ENCODE measurements at places on chromosomes 4 and X. TPM values are rescaled to one million over a fixed set of nuclear protein-coding genes. Genes with fewer than 3 reads are reported as not detected.

The SLC34A2 gene
- not detected for total RNA-seq

The KLB gene
- not detected for total RNA-seq

DNA sequence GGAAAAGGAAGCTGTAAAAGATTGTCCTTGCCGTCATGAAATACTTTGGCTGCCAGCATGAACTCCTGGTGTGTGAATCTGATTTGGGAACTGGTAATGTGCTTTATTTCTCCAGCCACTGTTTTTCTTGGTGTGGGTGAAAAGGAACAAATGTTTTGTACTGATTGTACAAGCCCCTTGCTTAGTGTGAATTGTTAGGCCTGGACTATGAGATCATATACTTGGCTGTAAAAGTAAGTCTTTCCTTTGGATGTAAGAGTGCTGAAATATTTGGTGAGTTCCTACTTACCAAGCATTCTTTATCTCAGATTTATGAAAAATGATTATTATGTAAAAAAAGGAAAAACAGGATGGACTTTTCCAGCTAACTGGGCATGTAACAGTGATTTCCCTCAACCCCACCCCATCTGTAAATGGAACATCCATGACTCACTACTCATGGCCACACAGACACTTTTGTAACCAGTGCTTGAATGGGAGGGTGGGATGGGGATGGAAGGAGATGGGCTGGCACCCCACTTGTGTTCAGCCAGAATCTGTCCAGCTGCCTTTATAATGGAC is 6.3 kb downstream of the FNIP2 start:
- no peak overlapping the region for H3K4me3 ChIP-seq
- H3K4me1 ChIP-seq = peaks cover 63% of the 10 kb centered on the region
- H3K27ac ChIP-seq = no peak overlapping the region

- peaks cover 12% of the 10 kb centered on the region for H3K4me1 ChIP-seq
- H3K4me3 ChIP-seq = no peak overlapping the region
- H3K27me3 ChIP-seq = peaks cover 17% of the 10 kb centered on the region
- H3K36me3 ChIP-seq = no peaks in the 10 kb centered on the region
- no peak for DNase-seq
These were observed 5.7 kb upstream of the TMEM192 start for GRCh38 chr4:165118256-165118909.

DNA sequence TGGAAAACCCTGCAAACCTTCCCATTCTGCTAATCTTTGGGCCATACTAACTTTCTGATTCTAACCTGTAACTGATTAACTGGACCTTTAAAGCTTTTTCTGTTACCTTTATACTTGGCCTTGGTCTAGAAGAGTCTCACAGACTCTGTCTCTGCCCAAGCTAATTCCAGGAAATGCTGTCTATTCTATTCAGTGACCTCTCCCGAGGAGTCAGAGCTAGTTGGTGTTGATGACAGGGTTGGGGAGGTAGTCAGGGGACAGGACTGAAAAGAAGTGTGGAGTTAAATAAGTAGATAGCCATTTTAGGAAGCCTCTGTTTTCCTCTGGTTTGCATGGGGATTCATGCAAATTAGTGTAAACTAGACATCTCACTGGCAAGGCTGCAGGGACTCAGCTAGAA is 429.5 kb downstream of the GRID2 start:
- no peak for DNase-seq
- no peak overlapping the region for H3K27ac ChIP-seq
- H3K4me1 ChIP-seq = no peaks in the 10 kb centered on the region
- H3K27me3 ChIP-seq = no peaks in the 10 kb centered on the region
- H3K36me3 ChIP-seq = no peaks in the 10 kb centered on the region

The MGAT4D gene
- total RNA-seq = not detected

DNA sequence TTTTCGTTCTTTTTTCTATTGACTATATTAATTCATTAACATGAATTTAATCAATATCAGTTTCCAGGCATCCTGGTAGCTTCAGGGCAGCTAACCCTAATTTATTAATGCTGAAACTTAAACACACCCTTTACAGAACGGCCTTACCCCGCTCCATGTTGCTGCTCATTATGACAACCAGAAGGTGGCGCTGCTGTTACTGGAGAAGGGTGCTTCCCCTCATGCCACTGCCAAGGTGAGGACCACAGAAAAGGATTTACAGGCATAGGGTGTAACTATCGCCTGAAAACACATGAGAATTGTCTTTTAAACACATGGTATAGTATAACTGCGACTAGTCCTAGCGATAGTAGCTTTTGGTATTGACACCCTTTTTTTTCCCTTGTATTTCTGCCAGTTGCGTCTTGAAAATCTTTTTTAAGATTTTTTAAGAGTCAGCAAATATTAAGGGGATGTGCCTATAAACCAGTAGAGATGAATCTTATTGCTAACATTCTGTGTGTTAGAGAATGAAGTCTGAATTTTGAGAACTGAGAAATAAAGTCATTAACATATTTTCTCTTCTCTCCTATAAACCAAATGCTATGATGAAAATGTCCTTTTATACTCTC is 229.0 kb downstream of the ANK2 start:
- no peak overlapping the region for H3K27ac ChIP-seq
- H3K36me3 ChIP-seq = no peaks in the 10 kb centered on the region
- no peaks in the 10 kb centered on the region for H3K4me1 ChIP-seq
- H3K4me3 ChIP-seq = no peak overlapping the region
- peak; percentile 64 for DNase-seq

GRCh38 chr4:81399306-81400086 is 72.2 kb downstream of the RASGEF1B start:
- H3K4me1 ChIP-seq = no peaks in the 10 kb centered on the region
- no peak overlapping the region for H3K27ac ChIP-seq
- no peak overlapping the region for H3K4me3 ChIP-seq

The CPZ gene
- total RNA-seq = 0.75 TPM

- H3K4me1 ChIP-seq = peaks cover 49% of the 10 kb centered on the region
- H3K27ac ChIP-seq = no peak overlapping the region
- no peak overlapping the region for H3K4me3 ChIP-seq
- DNase-seq = no peak
- no peaks in the 10 kb centered on the region for H3K27me3 ChIP-seq
These were observed 75.4 kb upstream of the C4orf50 start for GRCh38 chr4:6093671-6094070.

GRCh38 chr4:38949411-38950051 is 81.9 kb downstream of the FAM114A1 start:
- H3K4me1 ChIP-seq = peaks cover 37% of the 10 kb centered on the region
- no peaks in the 10 kb centered on the region for H3K36me3 ChIP-seq
- DNase-seq = peak; percentile 61
- no peak overlapping the region for H3K4me3 ChIP-seq

DNA sequence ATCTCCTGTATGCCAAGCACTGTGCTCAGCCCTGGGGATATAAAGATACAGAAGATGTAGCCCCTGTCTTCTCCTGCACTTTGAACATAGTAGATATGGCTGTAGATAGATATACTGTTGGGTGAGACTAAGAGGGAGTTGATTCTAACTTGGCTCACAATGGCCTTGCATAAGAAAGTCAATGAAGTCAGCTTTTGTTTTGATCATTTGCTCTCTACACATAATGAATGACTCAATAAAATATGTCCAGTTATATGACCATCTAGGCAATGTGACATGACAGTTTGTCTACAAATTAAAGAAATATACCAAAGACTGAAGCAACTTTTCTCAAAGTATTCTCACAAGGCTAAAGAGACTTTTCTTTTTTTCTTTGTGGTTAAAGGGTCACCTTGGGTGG is 147.6 kb upstream of the DIPK2B start:
- H3K27ac ChIP-seq = no peak overlapping the region
- H3K27me3 ChIP-seq = peaks cover 2% of the 10 kb centered on the region
- no peaks in the 10 kb centered on the region for H3K4me1 ChIP-seq
- H3K4me3 ChIP-seq = no peak overlapping the region

DNA sequence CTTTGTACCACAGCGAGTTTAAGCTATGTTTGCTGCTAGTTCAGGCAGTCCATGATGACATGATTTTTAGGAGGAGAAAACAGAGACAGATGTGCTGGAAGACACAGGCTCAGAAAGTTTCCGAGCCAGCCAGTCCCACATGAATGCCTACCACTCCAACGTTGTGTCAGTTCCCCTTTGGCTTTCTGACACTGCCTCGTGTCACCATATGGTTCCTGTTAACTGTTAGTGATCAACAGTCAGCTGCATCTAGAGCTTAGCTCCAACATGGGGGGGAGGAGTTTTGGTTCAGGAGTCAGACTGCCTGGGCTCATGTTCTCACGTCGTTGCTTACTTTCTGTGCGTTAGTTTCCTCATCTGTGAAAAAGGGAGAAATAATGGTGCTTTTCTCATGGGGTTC is 343.7 kb downstream of the MID1IP1 start:
- H3K4me3 ChIP-seq = no peak overlapping the region
- peaks cover 2% of the 10 kb centered on the region for H3K27me3 ChIP-seq
- no peak for DNase-seq
- H3K36me3 ChIP-seq = no peaks in the 10 kb centered on the region

GRCh38 chrX:17030092-17030491 is 83.6 kb downstream of the REPS2 start:
- no peaks in the 10 kb centered on the region for H3K36me3 ChIP-seq
- no peak overlapping the region for H3K4me3 ChIP-seq
- DNase-seq = no peak

- no peak overlapping the region for H3K4me3 ChIP-seq
- no peak for DNase-seq
- peaks cover 2% of the 10 kb centered on the region for H3K27me3 ChIP-seq
- H3K36me3 ChIP-seq = no peaks in the 10 kb centered on the region
These were observed 103.6 kb upstream of the BMP3 start for GRCh38 chr4:80926891-80927290.

GRCh38 chr4:2339458-2340271 is 77.8 kb upstream of the MXD4 start:
- H3K4me3 ChIP-seq = no peak overlapping the region
- peaks cover 14% of the 10 kb centered on the region for H3K36me3 ChIP-seq
- no peak overlapping the region for H3K27ac ChIP-seq
- H3K27me3 ChIP-seq = no peaks in the 10 kb centered on the region
- no peak for DNase-seq

DNA sequence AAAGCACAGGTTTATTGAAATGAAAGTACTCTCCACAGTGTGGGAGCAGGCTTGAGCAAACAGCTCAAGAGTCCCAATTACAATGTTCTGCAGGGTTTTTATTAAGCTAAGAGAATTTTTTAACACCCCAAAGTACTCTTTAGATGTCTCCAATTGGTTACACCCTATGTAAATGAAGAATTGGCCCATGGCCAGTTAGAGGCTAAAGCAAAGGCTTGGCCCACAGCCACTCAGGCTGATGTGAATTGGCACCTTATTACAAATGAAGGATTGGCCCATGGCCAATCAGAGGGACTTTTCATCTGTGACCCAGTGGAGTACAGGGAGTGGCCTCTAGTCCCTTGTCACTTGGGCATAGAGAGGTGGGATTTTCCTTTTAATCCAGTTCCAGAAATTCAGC is 30.1 kb upstream of the IQCM start:
- no peak overlapping the region for H3K27ac ChIP-seq
- DNase-seq = no peak
- no peaks in the 10 kb centered on the region for H3K36me3 ChIP-seq
- no peaks in the 10 kb centered on the region for H3K27me3 ChIP-seq
- no peak overlapping the region for H3K4me3 ChIP-seq
- no peaks in the 10 kb centered on the region for H3K4me1 ChIP-seq

The BRS3 gene
- not detected for total RNA-seq

The ELMOD2 gene
- total RNA-seq = 17.0 TPM

DNA sequence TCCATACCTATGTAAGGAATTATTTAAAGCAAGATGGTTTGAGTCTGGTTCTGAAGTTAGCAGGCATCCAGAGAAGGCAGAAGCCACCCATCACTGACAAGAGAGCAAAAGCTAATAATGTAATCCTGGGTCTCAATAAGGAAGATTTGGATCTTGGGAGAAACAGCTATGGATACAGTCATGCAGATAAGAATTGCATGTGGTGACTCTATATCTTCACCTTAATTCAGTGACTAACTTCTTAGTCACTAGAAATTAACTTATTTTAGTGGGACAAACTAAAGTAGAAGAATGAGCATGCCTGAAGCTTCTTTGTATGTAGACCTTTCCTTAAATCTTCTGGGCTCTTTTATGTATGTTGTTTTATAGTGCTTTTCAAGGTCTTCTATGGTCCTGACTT is 66.6 kb downstream of the ATP10D start:
- peaks cover 3% of the 10 kb centered on the region for H3K36me3 ChIP-seq
- no peak overlapping the region for H3K4me3 ChIP-seq
- no peaks in the 10 kb centered on the region for H3K27me3 ChIP-seq
- DNase-seq = no peak
- no peaks in the 10 kb centered on the region for H3K4me1 ChIP-seq

The QRFPR gene
- not detected for total RNA-seq

DNA sequence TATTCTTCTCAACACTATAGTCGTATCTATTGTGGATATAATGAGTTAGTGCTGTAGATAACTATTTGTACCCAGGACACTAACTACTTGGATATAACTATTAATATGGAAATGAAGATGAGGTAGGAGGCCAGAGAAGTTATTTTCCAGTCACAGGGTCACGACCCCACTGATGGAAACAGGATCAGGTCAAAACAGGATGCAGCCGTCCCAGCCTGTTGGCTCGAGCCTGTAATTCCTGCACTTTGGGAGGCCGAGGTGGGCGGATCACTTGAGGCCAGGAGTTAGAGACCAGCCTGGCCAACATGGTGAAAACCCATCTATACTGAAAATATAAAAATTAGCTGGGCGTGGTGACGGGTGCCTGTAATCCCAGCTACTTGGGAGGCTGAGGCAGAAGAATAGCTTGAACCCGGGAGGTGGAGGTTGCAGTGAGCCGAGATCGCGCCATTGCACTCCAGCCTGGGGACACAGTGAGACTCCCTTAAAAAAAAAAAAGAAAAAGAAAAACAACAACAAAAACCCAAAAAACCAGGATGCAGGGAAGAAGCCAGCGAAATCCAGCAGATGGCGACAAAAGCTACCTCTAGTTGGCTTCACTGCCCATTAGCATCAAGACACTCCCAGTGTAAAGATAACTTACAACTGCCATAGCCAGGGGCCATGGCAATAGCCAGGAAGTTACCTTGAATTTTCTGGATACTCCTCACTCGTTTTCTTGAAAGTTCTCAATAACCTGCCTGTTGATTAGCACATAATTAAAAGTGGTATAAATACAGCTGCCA is 37.9 kb upstream of the NKAP start:
- no peaks in the 10 kb centered on the region for H3K4me1 ChIP-seq
- DNase-seq = peak; percentile 26
- no peak overlapping the region for H3K4me3 ChIP-seq
- no peak overlapping the region for H3K27ac ChIP-seq
- peaks cover 11% of the 10 kb centered on the region for H3K27me3 ChIP-seq
- no peaks in the 10 kb centered on the region for H3K36me3 ChIP-seq

The HSFX2 gene
- total RNA-seq = not detected

GRCh38 chr4:155941820-155942219 is 11.8 kb downstream of the CTSO start:
- H3K36me3 ChIP-seq = no peaks in the 10 kb centered on the region
- H3K27ac ChIP-seq = no peak overlapping the region
- no peaks in the 10 kb centered on the region for H3K4me1 ChIP-seq
- H3K4me3 ChIP-seq = no peak overlapping the region
- H3K27me3 ChIP-seq = no peaks in the 10 kb centered on the region

GRCh38 chr4:3340700-3341083 is 47.9 kb downstream of the RGS12 start:
- no peaks in the 10 kb centered on the region for H3K4me1 ChIP-seq
- no peaks in the 10 kb centered on the region for H3K36me3 ChIP-seq
- H3K4me3 ChIP-seq = no peak overlapping the region
- H3K27ac ChIP-seq = no peak overlapping the region

The MAPK10 gene
- 0.45 TPM for total RNA-seq

The ATOH1 gene
- total RNA-seq = not detected

- no peak overlapping the region for H3K27ac ChIP-seq
- H3K4me1 ChIP-seq = no peaks in the 10 kb centered on the region
- no peak for DNase-seq
- H3K36me3 ChIP-seq = no peaks in the 10 kb centered on the region
- H3K4me3 ChIP-seq = no peak overlapping the region
- H3K27me3 ChIP-seq = no peaks in the 10 kb centered on the region
These were observed 5.0 kb downstream of the TFDP3 start for GRCh38 chrX:133213117-133213516.

All from activated CD4-positive, alpha-beta memory T cell treated with anti-CD3 and anti-CD28 coated beads, Interleukin-2, amount 10 ng/mL, durations not matched to agents 7 days and 5 days (primary cell).